Right ventricle myocardium inferior (tissue), 1 donor: ENCODE measurements at places on chromosomes 3 and 15. TPM values are rescaled to one million over a fixed set of nuclear protein-coding genes. Genes with fewer than 3 reads are reported as not detected.

DNA sequence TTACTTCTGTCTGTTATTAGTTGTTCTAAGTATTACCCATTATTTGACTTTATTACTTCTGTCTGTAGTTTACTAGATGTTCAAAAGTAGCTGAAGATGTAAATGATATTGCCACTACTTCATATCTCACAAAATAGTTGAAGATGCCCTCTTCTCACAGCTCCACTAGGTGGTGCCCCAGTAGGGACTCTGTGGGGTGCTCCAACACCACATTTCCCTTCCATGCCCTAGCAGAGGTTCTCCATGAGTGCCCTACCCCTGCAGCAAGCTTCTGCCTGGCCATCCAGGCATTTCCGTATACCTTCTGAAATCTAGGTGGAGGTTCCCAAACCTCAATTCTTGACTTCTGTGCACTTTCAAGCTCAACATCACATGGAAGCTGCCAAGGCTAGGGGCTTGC, 80.8 kb downstream of the KCNH8 start:
- no peak for DNase-seq

DNA sequence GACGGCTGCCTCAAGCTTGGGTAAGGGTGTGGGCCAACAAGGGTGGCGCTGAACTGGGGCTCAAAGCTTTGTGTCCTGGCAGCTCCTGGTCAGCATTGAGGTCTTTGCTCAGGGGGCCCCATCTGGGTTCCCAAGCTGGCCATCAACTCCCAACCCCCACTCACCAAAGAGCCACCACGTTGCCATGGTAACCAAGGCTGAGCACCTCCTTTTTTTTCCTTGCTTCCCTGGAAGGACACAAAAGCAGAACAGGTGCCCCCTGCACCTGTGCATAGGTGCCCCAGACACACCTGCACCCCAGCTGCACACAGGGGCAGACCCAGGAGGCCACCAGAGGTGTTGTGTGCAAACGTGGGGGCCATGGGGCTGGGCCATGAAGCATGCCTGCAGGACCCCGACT, 16.5 kb downstream of the UROC1 start:
- peak; percentile 40 for DNase-seq

DNA sequence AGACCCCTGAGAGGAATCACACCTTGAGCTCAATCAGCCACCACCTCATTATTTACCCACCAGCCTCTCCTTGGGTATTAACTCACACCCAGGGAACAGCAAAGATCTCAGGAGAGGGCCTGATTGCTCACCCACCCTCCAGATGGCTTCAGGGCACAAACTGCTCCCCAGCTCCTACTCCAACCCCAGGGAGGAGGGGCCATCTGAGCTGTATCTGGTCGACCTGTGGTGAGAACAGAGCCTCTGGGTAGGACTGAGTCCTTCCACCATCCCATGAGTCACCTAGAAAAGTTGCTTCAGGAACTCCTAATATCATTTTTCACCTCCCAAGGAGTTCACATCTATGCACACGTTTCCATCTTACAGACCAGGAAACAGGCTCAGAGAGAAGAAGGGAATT, 44.8 kb upstream of the HES1 start:
- DNase-seq: no peak

- DNase-seq: no peak
Measured at GRCh38 chr3:30644615-30645014, 38.2 kb downstream of the TGFBR2 start.

DNA sequence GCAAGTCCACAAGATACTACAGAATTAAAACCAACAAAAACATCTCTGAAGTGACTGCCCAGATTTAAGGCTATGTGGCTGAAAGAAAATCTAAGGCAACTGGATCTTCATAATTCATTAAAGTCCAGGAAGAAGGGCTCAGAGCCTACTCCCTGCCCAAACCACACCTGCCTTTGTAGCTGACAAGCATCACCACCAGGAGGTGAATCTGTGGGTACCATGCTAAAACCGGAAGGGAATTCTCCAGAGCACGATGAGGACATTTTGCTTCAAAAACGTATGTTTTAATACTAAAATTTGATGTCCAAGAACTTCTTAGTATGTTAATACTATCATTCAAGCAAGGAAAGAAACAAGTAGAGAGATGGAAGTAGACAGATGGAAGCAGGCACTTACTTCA, 495.9 kb upstream of the NECTIN3 start:
- no peak for DNase-seq

GRCh38 chr3:126676919-126677705, 22.2 kb upstream of the TXNRD3 start:
- no peak for DNase-seq

DNA sequence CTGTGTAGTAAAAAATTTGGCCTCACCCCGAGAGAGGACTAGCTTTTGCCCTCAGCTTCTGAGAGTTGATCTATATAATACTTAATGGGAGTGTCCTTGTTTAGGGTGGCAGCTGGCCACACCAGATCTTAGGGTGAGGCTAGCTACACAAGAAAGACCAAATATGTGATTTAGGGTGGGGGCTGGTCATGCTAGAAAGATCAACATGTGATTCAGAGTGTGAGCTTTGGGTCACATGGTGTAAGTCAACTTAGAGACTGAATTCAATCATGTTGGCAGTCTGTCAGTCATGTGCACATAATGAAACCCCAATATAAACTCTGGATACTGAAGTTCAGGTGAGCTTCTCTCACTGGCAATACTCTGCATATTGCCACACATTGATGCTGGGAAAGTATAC, 120.7 kb upstream of the DAZL start:
- no peak for DNase-seq

- no peak for DNase-seq
Measured at GRCh38 chr3:145118303-145118702, 1042.7 kb downstream of the PLOD2 start.

DNA sequence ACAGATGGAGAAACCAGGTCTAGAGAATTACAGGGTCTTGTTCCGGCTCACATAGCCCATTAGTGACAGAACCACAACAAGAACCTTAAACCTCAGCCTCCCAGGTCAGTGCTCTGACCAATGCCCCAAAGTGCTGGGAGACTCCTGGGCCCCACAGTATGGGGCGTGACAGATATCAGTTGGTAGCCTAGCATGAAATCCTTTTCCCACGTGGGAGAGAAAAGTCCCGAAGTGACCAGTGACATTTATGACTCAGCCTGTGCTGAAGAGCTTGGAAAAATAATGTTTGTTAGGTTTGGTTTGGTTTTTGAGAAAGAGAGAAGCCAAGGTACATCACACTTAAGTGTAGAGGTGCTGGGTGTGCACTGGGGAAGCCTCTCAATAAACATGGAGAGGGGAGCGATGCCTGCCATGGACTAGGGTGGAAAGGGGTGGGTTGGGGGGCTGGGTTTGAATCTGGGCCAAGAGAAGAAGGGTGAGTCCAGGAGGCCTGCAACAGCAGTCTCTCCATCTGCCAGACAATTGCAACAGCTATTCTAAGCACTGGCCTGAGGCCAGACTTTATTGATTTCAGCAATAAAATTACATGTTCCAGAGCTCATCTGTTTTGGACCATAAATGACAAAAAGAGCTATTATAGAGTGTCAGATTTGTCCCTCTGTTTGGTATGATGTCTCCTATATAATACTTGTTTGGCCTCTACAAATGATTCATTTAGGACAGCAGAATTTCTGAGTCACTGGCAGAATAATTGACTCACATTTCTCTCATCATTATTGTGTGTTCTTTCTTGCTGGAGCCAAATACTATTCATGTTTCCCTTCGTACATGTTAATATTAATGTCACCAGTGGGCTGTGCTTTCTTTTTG, 43.4 kb downstream of the C2CD4A start:
- no peak for DNase-seq

DNA sequence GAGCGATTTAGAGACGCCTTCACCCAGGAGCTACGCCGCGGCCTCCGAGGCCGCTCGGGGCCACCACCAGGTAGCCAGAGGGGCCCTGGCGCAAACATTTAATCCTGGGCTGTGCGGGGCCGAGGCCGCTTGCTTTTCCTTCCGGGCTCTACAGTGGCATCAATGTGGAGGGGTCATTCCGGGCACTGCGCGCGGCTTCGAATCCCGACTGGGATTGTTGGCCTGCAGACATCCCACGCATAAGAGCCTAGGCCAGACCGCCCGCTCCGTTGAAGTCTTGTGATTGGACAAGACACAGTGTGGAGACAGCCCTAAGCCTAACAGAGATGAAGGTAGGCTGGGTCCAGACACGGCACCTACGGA, 568 bp upstream of the NCBP2 start:
- peak; percentile 74 for DNase-seq

- no peak for DNase-seq
Measured at GRCh38 chr3:54954521-54954920, 26.7 kb upstream of the LRTM1 start.

ACTC1 gene
- 15,626 TPM for total RNA-seq

RUVBL1 gene
- total RNA-seq: 21.4 TPM

PRKCI gene
- total RNA-seq: 17.2 TPM

ARHGAP11A gene
- total RNA-seq: 1.7 TPM
